Bronchial epithelial cell (primary cell): ENCODE measurements at places on chromosomes 5 and 9.

DNA sequence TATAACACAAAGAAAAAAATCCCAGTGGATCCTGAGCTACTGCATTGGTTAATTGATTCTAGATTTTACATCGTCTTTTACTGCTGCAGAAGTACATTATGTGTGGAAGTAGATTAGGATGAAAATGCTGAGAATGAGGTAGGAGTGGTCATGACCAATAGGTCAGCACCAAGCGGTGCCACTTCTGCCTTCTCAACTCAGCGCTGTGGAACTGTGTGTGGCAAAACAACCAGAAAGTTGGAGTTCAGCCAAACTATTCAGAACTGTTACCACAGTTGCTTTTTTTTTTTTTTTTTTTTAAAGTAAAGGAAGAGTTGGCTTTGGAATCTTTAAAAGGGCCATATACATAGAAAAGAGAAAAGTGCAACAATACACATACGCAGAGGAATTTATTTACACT, 24.2 kb downstream of the POU5F2 start:
- DNase-seq = peak; percentile 10

DNA sequence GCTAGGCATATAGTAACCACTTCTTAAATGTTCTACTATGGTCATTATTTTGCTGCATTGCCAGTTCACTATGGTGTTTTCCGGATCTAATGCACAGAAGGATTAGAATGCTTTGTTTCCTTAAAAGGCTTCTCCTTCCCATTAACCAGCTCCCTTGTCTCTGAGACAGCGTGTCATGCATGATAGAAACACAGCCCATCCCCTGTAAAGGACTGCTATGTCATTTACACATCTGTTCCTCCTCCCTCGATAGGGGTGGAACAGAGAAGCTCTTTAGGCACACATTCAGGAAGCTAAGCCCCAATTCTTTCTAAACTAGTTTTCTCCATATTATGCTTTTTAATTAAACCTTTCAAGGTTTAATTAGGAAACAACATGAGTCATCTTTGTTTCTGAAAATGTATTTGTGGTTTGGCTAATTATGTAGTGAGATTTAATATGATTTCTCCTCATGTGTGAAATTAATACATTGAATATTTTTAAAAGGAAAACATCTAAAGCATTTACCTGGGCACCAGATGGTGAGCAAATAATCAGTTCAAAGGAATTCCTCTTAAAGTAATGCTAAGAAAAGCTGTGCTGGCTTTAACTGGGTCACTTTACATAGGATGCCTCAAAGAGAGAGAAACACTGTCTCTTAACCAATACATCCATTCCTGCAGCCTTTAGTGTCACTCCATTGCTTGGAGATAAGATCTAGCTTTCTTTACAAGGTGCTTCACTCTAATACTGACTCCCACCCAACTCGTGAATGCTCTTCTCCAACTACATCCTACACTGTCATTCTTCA, 133.3 kb upstream of the PPP1R2B start:
- DNase-seq = no peak

GRCh38 chr5:3449481-3449880, 146.2 kb upstream of the IRX1 start:
- no peak for DNase-seq

DNA sequence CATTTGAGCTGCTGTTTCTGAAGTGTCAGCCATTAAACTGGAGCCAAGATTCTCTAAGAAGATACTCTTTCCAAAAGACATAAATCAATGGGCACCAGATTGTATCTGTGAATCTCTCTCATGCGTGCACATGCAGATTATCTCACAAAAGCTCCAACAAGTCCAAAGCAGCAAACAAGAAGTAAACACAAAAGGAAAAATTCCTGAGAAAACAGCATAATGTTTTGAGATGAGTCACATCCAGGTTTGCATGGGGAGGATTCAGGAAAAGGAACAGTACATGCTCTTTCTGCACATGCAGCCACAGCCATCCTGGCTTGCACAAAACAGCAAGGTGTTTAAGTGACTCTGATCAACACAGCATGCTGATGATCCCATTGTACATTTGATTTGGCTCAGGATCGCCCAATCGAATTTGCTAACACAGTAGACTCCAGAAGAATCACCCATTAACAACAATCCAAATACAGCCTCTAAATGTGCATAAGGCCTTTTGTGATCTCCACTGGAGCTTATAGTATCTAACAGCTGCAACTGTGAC, 143.1 kb downstream of the ELAVL2 start:
- DNase-seq = peak; percentile 61

- no peak for DNase-seq
Observed at GRCh38 chr9:87883274-87883673, 597 bp downstream of the SPATA31E1 start.
